ENCODE measurements at places on chromosomes 11 and 22. TPM values are rescaled to one million over a fixed set of nuclear protein-coding genes. Genes with fewer than 3 reads are reported as not detected.

The THYN1 gene
- 46.6 TPM for total RNA-seq

The MYO7A gene
- total RNA-seq: 0.22 TPM

The TST gene
- 17.5 TPM for total RNA-seq

The ZNF408 gene
- total RNA-seq: 11.2 TPM

The HBG2 gene
- not detected for total RNA-seq

The POTEH gene
- not detected for total RNA-seq

The NXPE4 gene
- total RNA-seq: not detected

The RAG2 gene
- not detected for total RNA-seq

The SCUBE2 gene
- total RNA-seq: 4.8 TPM

The APOA4 gene
- not detected for total RNA-seq

The LSP1 gene
- 84.1 TPM for total RNA-seq

The GUCY1A2 gene
- 0.91 TPM for total RNA-seq

The KRTAP5-1 gene
- total RNA-seq: not detected

The PARVG gene
- total RNA-seq: 0.11 TPM

The LGR4 gene
- total RNA-seq: 29.5 TPM

The DEAF1 gene
- total RNA-seq: 24.9 TPM

The VPREB1 gene
- not detected for total RNA-seq

The LINC01488 gene
- total RNA-seq: not detected

The TPBGL gene
- total RNA-seq: not detected

The WNT11 gene
- total RNA-seq: 1.5 TPM

The KREMEN1 gene
- total RNA-seq: 11.8 TPM

The OR52I1 gene
- not detected for total RNA-seq

The TNNI2 gene
- total RNA-seq: not detected

The SAA4 gene
- not detected for total RNA-seq

The CLDN5 gene
- total RNA-seq: 0.13 TPM

The C11orf42 gene
- not detected for total RNA-seq

The RASGRP2 gene
- not detected for total RNA-seq

The KDELR3 gene
- total RNA-seq: 172 TPM

The PRG3 gene
- not detected for total RNA-seq

The HBE1 gene
- total RNA-seq: not detected

The GCAT gene
- 23.9 TPM for total RNA-seq

The GRIA4 gene
- not detected for total RNA-seq

The HTR3B gene
- not detected for total RNA-seq

The KIRREL3 gene
- 1.6 TPM for total RNA-seq

The CFL1 gene
- 633 TPM for total RNA-seq

The TCN2 gene
- total RNA-seq: 5.5 TPM

The NCAM1 gene
- 1.4 TPM for total RNA-seq

The TRPM5 gene
- not detected for total RNA-seq

The SYT8 gene
- not detected for total RNA-seq

The SYT7 gene
- 4.3 TPM for total RNA-seq

The AIFM3 gene
- 0.52 TPM for total RNA-seq

Data from articular chondrocyte of knee joint (primary cell).